Karpas-422 (cell line): ENCODE measurements at places on chromosomes 11 and 22. TPM values are rescaled to one million over a fixed set of nuclear protein-coding genes. Genes with fewer than 3 reads are reported as not detected.

- DNase-seq = no peak
Measured at GRCh38 chr11:5928811-5929210, 13.2 kb upstream of the OR56A3 start.

GRCh38 chr11:126305699-126306098 is 1.8 kb downstream of the DCPS start:
- no peak for DNase-seq

GRCh38 chr22:50305923-50306566 is 1.4 kb downstream of the PLXNB2 start:
- DNase-seq = no peak

The CARNS1 gene
- 0.18 TPM in 1 of 2 replicates, not detected in the other for total RNA-seq

The P2RY6 gene
- not detected in 2 replicates for total RNA-seq

GRCh38 chr22:29062286-29062821 is 723 bp upstream of the C22orf31 start:
- no peak for DNase-seq

The OR5P2 gene
- total RNA-seq = not detected in 2 replicates

- no peak for DNase-seq
Measured at GRCh38 chr11:60934790-60935605, 10.7 kb downstream of the TMEM132A start.

- DNase-seq = no peak
Measured at GRCh38 chr11:36213393-36213840, 75.8 kb downstream of the COMMD9 start.

- DNase-seq = no peak
Measured at GRCh38 chr11:35139722-35140282, 831 bp downstream of the CD44 start.

DNA sequence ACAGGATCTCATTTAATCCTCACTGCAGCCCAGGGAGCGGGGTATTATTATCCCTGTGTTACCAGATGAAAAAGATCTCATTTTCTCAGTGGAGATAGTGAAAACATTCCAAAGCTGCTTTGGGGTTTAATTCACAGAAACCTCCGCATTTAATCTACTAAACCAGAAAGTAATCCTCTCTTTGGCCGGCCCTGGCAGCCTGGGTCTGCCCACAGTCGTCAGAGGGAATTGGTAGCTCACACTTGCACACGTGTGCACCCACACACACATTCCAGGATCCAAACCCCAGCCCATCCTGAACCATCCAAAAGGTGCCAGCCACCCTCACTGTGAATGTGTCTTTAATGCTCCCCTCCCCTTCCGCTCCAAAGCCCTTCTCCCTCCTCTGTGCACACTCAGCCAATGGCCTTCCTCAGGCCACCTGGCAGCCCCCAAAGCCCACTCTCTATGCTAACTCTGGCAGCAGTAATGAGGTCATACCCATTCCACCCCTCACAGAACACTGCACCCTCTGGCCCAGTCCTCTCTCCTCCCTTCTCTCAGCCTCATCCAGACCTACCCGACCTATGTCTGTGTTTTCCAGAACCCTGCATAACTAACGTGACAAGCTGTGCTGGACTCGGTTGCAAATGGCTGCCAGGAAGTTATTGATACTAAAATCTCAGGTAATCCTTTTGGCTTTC is 466.2 kb downstream of the SOX6 start:
- DNase-seq = no peak
